ENCODE measurements at places on chromosomes 7 and 10.

DNA sequence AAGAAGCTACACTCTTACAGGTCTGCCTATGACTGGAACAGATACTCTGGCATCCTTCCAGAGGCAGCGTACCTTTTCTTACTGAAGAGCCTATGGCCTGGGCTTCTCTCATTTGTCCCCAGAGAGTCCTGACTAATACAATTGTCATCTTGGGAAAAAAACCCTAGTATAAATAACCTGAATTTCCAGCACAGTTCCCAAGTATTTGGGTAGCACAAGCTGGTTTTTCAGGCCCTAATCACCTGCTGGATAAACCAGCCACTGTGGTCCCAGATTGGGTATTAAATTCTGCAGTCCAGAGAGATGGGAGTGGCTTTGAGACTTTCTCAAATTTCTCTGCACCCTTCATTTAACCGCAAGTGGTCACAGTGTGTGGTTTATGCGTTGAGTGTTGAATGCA is 186.8 kb upstream of the NEBL start:
- no peak for DNase-seq

GRCh38 chr10:16234916-16235315 is 201.9 kb upstream of the PTER start:
- no peak for DNase-seq

DNA sequence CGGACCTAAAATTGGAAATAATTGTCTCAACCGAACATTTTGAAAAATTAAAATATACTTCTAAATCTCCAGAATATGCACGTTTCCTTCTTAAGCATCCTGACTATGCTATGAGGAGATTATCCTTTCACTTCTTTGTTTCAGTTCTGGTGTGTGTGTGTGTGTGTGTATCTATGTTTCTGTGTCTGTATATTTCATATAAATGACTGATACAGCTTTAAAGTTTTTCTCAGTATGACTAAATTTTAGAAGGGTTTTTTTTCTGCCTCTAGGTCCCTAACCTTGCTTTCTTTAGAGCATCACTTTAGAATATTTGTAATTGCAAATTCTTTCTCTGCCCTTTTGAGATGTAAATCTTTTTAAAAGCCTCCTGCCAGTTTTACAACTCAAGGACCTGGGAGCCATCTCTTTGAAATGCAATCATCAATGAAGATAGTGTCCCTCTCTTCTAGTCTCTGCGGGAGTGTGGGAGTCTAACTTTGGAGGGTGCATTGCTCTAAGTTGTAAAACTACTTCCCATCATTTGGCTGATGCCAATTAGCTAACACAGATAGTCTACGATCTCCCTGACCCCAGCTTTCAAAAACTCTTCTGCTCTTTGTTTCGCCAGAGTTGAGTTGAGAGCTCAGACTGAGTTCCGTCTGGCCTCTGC is 782.0 kb upstream of the ZWINT start:
- no peak for DNase-seq

DNA sequence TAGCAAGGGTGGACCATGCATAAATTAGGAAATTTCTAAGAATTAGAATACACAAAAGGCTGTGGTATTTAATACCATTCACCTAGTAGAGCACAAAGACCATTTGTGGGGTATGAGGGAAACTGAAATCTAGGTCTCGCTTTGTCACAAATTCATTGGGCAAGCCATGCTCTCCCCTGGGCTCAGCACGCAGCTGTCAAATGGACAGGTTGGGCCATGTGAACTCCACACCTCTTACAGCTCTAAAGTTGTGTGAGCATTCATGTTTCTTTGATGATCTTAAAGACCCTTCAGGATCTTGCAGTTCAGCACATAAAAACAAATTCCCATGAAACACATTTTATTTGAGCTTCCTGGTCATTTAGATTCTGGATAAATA is 121.3 kb downstream of the CHN2 start:
- DNase-seq = no peak

GRCh38 chr10:130010653-130011052 is 46.6 kb upstream of the EBF3 start:
- DNase-seq = no peak

DNA sequence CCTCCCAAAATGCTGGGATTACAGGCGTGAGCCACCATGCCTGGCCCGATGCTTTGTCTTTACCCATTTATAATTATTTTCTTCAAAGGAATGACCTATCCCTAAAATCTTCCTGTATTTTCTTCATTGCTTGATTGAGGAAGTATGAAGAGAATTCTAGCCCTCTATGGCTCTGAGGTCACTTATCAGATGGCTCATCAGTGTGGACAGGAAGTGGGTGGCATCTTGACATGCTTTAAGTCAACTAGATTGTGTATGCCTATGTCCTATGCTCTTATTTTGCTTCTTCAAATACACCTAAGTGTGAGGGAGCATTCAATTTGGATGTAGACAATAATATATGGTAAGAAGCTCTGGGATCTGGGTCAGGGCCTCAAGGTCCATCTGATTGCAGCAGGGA is 1020.5 kb downstream of the LRMDA start:
- DNase-seq = no peak

- no peak for DNase-seq
Observed at GRCh38 chr10:4576206-4576605, 249.8 kb upstream of the AKR1E2 start.

DNA sequence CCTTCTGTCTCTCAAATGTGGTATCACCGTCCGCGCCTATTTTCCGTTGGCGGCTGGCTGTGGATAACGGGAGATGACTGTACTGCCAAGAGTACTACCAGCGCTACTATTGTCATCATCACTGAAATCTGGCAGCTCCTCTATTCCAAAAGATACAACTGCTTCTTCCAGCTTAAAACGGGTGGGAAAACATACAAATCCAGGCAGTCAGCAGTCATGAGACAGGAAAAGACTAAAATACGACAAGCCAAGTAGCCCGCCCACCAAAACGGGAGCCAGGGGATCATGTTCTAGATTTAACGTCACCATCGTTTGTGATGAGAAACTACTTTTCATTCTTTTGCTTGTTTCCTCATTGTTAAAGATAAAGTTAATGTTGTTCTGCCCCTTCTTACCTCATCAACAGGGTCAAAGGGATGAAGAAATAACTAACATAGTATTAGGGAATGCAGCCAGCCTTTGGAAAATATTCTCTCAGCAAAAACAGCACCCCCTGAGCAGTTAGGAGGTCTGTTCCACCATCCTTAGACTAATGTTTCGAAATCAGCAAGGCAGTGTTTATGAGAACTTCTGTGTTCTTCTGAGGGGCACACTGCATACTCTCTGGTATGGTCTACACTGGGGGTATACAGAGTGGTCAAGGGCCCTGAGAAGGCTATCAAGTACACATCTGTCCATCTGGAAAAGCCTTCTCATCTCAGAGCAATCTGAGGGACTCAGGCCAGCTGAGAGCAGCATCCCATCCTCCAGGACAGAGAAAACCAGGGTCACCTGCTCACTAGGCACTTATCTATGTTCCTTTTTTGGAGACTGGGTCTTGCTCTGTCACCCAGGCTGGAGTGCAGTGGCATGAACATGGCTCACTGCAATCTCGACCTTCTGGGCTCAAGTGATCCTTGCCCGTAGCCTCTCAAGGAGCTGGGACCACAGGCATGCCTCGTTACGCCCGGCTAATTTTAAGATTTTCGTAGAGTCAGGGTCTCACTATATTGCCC is 47.5 kb downstream of the GNA12 start:
- DNase-seq = no peak

GRCh38 chr10:75640803-75641202 is 209.4 kb downstream of the LRMDA start:
- DNase-seq = no peak

DNA sequence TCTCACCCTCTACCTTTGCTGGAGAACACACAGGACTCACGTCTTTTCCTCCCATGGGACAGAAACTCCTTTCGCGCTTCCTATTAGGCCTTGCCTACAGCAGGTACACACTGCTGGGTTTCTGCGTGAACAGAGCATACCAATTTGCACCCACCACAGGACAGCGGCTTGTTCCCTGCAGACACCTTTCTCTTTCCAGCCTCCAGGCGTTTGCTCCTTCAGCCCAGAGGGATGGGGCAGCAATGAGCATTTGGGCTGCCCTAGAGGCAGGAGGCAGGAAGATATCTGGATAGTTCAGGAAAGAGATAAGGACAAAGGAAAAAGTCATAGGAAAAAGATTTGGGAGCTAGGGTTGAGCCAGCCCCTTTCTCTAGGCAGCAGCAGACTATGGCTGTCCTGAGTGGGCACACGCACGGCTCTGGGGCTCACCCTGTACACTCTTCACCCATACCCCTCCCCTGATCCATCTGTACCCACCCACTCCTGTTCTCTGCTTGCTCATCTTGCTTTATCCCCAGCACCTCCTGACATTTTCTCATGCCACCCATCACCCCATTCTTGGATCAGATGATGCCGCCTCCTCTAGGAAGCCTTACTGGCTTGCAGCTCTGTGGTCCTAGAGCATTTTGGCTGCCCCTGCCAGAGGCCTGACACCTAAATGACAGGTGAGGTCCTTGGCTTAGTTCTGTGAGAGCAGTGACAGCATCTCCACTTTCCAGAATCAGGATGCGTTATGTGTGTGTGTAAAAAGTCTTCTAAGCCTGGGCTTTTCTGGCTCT is 40.7 kb upstream of the SPDYE3 start:
- no peak for DNase-seq

DNA sequence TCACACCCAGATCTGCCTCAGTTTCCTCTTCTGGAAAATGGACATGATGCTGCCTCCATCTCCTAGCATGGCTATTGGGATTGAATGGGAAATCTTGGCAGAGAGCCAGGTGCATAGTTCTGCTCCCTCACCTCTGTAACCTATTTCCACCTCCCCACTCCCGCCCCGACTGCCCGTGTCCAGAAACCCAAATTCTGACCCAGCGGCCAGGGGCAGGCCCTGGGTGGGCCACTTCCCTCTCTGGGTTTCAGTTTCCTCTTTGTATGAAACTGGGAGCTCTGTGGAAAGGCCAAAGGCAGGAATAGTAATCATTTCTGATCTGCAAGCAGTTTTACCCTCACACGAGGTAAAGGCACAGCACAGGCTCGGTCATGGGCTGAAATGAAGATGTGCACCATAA is 74.1 kb upstream of the DUSP5 start:
- DNase-seq = no peak

DNA sequence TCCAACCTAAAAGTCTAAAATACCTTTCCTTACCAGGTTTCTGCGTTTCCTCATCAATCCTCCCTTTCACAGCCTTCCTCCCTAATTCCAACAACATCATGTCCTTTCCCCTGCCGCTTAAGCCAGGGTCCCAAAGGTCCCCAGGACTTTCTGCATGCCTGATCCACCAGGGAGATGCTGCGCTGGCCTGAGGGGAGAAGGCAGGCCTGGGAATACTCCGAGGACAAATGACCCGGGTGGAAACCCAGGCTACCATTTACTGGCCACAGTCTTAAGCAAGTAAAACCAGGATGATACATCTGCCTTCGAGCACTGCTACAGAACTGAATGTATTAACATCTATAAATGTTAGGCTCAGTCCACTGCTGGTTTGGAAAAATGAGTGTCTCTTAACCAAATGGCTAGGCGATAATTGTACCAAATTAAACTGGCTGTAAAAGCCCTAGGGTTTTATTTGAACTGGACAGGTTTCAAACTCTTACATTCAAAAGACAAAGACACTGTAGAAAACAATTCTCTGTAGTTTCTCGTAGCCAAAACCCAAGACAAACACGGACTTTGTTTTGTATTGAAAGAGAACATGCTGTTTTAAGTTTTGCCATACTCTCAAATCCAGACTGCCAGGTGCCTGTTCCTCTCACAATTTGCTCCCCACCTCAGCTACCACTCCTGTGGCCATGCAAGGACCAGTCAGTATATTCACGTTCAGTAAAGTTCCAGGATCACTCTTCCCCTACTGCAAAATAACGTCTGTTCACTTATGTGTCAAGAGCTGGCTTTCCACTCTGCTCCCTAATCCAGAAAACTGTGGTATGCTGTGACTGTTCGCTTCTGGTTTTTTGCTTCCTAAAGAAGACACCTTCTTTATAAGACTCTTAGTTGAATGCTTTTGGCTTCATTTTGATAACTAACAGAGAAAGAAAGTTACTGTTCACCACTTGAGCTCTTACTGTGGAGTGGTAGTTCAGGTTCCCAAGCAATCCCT is 145.7 kb downstream of the RNF216 start:
- no peak for DNase-seq

- DNase-seq = no peak
Observed at GRCh38 chr10:124263726-124264125, 155.0 kb downstream of the OAT start.

DNA sequence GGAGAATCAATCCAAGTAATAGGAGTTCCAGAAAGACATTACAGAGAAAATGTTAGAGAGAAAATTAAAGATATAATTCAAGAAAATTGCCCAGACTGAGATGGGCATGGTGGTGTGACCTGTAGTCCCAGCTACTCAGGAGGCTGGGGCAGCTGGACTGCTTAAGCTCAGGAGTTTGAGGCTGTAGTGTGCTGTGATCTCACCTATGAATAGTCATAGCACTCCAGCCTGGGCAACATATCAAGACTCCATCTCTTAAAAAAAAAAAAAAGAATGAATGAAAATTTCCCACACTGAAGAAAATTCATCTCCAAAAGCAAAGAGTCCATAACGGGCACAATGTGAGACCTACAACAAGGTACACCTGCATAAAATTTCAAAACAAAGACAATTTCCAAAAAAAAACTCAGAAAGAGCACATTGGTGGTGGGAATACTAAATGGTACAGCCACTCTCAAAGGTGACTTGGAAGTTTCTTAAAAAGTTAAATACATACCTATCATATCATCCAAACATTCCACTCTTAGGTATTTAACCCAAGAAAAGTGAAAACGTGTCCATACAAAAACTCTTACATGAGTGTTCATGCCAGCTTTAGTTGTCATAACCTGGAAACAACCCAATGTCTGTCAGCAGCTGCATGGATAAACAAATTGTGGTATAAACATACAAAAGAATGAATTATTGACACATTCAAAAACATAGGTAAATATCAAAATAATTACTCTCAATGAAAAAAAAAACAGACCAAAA is 6.9 kb upstream of the RGS10 start:
- no peak for DNase-seq

DNA sequence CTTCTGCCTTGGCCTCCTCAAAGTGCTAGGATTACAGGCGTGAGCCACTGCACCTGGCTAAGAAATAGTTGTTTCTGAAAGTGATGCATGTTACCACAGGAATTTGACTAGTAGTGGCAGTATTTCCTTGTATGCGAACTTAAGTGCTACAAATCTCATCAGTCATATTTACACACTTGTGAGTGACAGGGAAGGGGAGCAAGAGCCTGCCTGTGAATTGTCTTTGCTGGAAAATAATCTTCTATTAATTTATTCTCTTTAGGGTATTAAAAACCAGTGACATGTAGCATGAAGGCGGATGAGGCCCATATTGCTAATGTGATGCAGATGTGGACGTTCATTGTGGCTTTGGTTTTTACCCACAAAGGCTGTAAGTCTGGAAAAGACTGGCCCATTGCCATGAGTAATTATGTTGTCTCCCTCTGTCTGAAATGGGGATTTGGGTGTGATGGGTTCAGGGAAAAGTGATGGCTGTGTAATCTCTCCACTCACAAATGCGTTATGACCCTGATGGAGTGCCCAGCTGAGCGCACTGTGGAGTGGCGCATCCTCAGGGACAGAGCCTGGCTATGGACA is 97.6 kb downstream of the CCNY start:
- DNase-seq = no peak
